ENCODE measurements at places on chromosomes 5 and 9. TPM values are rescaled to one million over a fixed set of nuclear protein-coding genes. Genes with fewer than 3 reads are reported as not detected.

GRCh38 chr9:133998915-133999595, 6.9 kb upstream of the VAV2 start:
- peaks cover 2% of the 10 kb centered on the region for H3K4me1 ChIP-seq
- no peak for DNase-seq
- no peaks in the 10 kb centered on the region for H3K27me3 ChIP-seq
- H3K36me3 ChIP-seq = no peaks in the 10 kb centered on the region

GRCh38 chr9:116870566-116870965, 183.5 kb downstream of the TRIM32 start:
- peaks cover 4% of the 10 kb centered on the region for H3K4me1 ChIP-seq
- no peaks in the 10 kb centered on the region for H3K27me3 ChIP-seq
- H3K4me3 ChIP-seq = no peak overlapping the region
- no peak overlapping the region for H3K27ac ChIP-seq
- no peaks in the 10 kb centered on the region for H3K36me3 ChIP-seq
- DNase-seq = peak; percentile 43

GRCh38 chr9:70510157-70510770, 95.8 kb upstream of the KLF9 start:
- no peaks in the 10 kb centered on the region for H3K36me3 ChIP-seq
- no peaks in the 10 kb centered on the region for H3K27me3 ChIP-seq
- no peak overlapping the region for H3K4me3 ChIP-seq
- H3K4me1 ChIP-seq = no peaks in the 10 kb centered on the region
- DNase-seq = peak; percentile 19

- H3K4me1 ChIP-seq = peaks cover 23% of the 10 kb centered on the region
- no peaks in the 10 kb centered on the region for H3K27me3 ChIP-seq
- no peak overlapping the region for H3K27ac ChIP-seq
- no peak overlapping the region for H3K4me3 ChIP-seq
Measured at GRCh38 chr5:150598821-150599273, 41.6 kb upstream of the SYNPO start.

- peaks cover 38% of the 10 kb centered on the region for H3K36me3 ChIP-seq
- no peak overlapping the region for H3K4me3 ChIP-seq
- no peak overlapping the region for H3K27ac ChIP-seq
- DNase-seq = no peak
Measured at GRCh38 chr5:10264604-10265003, 14.5 kb downstream of the CCT5 start.

- H3K4me1 ChIP-seq = no peaks in the 10 kb centered on the region
- no peak overlapping the region for H3K4me3 ChIP-seq
- no peak for DNase-seq
Measured at GRCh38 chr5:5085381-5085780, 54.7 kb upstream of the ADAMTS16 start.

GRCh38 chr5:126692971-126693370, 84.0 kb upstream of the LMNB1 start:
- DNase-seq = no peak
- H3K27me3 ChIP-seq = no peaks in the 10 kb centered on the region
- no peaks in the 10 kb centered on the region for H3K36me3 ChIP-seq
- H3K4me1 ChIP-seq = no peaks in the 10 kb centered on the region

- H3K4me1 ChIP-seq = no peaks in the 10 kb centered on the region
- no peak overlapping the region for H3K27ac ChIP-seq
- H3K36me3 ChIP-seq = no peaks in the 10 kb centered on the region
- H3K4me3 ChIP-seq = no peak overlapping the region
- no peaks in the 10 kb centered on the region for H3K27me3 ChIP-seq
- no peak for DNase-seq
Measured at GRCh38 chr5:35820735-35821134, 36.0 kb upstream of the IL7R start.

GRCh38 chr9:93166699-93167098, 17.2 kb upstream of the WNK2 start:
- no peaks in the 10 kb centered on the region for H3K4me1 ChIP-seq
- no peaks in the 10 kb centered on the region for H3K36me3 ChIP-seq
- no peak for DNase-seq
- no peak overlapping the region for H3K27ac ChIP-seq
- H3K4me3 ChIP-seq = no peak overlapping the region
- H3K27me3 ChIP-seq = no peaks in the 10 kb centered on the region

DNA sequence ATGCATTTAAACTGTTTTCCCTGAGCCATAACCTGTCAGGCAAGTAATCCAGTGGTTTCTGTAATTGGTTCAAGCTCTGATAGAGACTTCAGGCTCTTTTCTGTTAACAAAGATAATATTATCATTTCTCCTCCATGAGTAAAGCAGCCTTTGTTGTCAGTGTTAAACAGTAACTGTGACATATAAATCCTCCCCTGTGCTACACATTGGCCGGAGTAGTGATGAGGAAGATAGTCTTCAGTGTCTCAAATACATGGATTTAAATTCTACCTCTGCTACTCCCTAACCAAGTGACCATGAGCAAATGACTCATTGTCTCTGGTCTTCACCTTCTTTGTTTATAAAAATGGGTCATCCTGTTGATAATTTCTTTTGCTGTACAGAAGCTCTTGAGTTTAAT, 615.5 kb upstream of the CHD1 start:
- DNase-seq = no peak
- H3K27ac ChIP-seq = no peak overlapping the region
- H3K27me3 ChIP-seq = no peaks in the 10 kb centered on the region

- DNase-seq = no peak
- H3K36me3 ChIP-seq = no peaks in the 10 kb centered on the region
- H3K4me3 ChIP-seq = no peak overlapping the region
- no peaks in the 10 kb centered on the region for H3K4me1 ChIP-seq
Measured at GRCh38 chr5:42875211-42875610, 63.5 kb upstream of the SELENOP start.

GRCh38 chr5:6518298-6519057, 69.8 kb downstream of the UBE2QL1 start:
- no peak overlapping the region for H3K4me3 ChIP-seq
- no peaks in the 10 kb centered on the region for H3K4me1 ChIP-seq
- no peak overlapping the region for H3K27ac ChIP-seq
- H3K27me3 ChIP-seq = no peaks in the 10 kb centered on the region
- no peak for DNase-seq
- H3K36me3 ChIP-seq = no peaks in the 10 kb centered on the region

DNA sequence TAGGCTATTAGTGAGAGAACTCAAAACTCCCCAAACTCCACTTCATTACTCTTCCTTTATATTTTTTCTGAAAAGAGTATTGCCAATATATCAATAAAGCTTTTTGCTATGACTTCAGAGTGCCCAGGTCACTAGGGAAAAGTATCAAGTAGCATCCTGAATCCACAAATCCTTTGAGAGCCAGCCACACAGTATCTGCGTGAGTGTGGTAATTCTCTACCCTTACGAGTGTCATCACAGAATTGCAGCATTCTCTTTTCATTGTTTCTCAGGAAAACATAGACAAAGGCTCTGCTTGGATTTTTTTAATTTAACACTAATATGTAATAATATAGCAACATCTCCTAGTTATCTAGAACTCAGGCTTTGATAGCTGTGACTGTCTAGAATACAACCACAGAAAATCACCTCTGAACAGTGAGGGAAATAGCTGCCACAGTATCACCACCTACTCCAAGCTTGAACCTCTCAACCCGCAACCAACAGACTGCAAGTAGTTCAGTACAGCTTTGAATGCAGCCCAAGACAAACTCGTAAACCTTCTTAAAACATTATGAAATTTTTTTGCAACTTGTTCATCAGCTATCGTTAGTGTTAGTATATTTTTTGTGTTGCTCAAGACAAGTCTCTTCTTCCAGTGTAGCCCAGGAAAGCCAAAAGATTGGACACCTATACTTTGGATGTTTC, 79.3 kb upstream of the CCDC152 start:
- H3K4me3 ChIP-seq = no peak overlapping the region
- no peak for DNase-seq
- no peaks in the 10 kb centered on the region for H3K36me3 ChIP-seq
- H3K27me3 ChIP-seq = no peaks in the 10 kb centered on the region
- no peak overlapping the region for H3K27ac ChIP-seq

GRCh38 chr5:34547300-34548085, 108.6 kb upstream of the RAI14 start:
- no peak overlapping the region for H3K4me3 ChIP-seq
- no peak for DNase-seq
- H3K27me3 ChIP-seq = no peaks in the 10 kb centered on the region
- no peaks in the 10 kb centered on the region for H3K4me1 ChIP-seq

- DNase-seq = no peak
- H3K27me3 ChIP-seq = no peaks in the 10 kb centered on the region
- no peak overlapping the region for H3K4me3 ChIP-seq
- no peaks in the 10 kb centered on the region for H3K36me3 ChIP-seq
Measured at GRCh38 chr9:5947912-5948311, 57.2 kb downstream of the MLANA start.

DNA sequence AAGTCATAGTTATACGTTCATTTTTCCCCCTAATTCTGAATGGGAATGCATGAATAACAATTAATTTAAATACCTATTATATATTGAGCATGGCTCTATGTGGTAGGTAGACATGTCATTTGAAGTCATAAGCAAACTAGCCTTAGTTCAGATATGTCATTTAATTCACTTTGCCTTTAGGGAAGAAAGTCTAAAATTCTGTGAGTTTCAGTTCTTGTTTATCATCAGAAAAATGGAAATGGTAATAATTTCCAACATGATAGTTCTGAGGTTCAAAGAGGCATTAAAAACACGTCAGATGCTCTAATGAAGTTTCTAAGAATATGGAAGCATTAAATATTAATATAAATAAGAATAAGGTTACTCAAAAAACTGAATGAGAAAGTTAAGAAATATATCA, 13.1 kb upstream of the ANXA1 start:
- no peaks in the 10 kb centered on the region for H3K27me3 ChIP-seq
- H3K36me3 ChIP-seq = no peaks in the 10 kb centered on the region
- no peak overlapping the region for H3K27ac ChIP-seq
- H3K4me1 ChIP-seq = no peaks in the 10 kb centered on the region

- H3K36me3 ChIP-seq = no peaks in the 10 kb centered on the region
- no peaks in the 10 kb centered on the region for H3K27me3 ChIP-seq
- DNase-seq = no peak
- no peak overlapping the region for H3K4me3 ChIP-seq
- no peak overlapping the region for H3K27ac ChIP-seq
Measured at GRCh38 chr5:17037751-17038150, 101.7 kb upstream of the MYO10 start.

DNA sequence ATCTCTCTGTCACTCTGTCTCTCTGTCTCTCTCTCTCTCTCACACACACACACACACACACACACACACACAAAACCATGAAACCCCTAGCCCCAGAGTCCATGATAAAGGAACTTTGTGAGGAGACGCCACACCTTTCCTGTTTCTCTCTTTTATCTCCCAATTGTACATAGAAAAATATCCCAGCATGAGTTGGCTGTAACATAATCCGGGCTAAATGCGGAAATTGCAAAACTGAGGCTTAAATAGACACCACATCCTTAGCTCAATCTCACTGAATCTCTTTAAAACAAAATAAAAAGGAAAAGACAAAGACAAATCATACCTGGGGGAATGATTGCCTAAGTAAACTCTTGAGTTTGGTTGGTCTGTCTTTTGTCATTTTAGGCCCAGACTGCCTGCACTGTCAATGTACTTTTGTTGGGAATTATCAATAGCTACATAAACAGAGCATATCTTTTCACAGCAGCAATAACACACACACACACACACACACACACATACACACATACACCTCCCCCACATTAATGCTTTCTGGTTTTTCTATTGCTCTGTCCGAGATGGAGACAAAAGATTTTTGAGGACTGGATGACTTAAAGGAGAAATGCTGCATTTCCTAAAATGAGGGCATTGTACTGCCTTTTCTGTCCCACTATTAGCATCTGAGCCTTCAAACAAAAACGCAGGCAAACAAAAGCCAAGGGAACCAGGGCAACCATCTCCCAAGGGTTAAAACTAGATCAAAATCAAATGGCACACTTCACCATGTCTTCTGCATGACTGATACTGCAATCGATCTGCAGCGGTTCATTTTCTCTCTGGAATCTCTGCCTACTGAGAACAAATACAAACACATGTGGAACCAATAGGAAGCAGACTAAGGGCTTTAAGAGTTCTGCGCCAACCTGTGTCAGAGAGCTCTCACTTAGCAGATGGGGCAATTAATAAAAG, 321.5 kb downstream of the NFIB start:
- no peak for DNase-seq
- H3K36me3 ChIP-seq = no peaks in the 10 kb centered on the region
- H3K27me3 ChIP-seq = no peaks in the 10 kb centered on the region
- no peak overlapping the region for H3K4me3 ChIP-seq
- no peaks in the 10 kb centered on the region for H3K4me1 ChIP-seq

DNA sequence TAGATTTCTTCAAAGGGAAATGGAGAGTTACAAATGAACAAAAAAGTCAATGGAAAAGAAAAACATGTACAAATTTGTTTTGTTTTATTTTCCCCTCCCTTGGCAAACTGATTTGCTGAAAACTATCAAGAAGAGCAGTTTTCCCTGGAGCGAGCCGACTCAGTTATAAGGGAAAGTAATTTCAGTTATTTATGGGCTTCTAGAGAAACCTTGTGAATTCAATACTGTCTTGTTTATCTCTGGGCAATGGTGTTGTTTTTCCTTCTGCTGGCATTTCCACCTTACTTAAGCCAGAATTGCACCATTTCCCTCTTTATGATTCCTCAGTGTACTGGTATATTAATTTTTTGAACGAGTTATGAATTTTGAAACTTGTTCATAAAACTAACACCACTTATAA, 1163.6 kb downstream of the CDH12 start:
- H3K4me1 ChIP-seq = no peaks in the 10 kb centered on the region
- no peak overlapping the region for H3K27ac ChIP-seq
- no peak for DNase-seq
- no peak overlapping the region for H3K4me3 ChIP-seq
- H3K27me3 ChIP-seq = no peaks in the 10 kb centered on the region

GRCh38 chr9:10447036-10447435, 165.8 kb downstream of the PTPRD start:
- H3K27ac ChIP-seq = no peak overlapping the region
- no peak for DNase-seq
- no peak overlapping the region for H3K4me3 ChIP-seq
- H3K36me3 ChIP-seq = no peaks in the 10 kb centered on the region
- no peaks in the 10 kb centered on the region for H3K4me1 ChIP-seq

SPINK4 gene
- total RNA-seq = not detected

SWI5 gene
- total RNA-seq = 20.3 TPM

C9 gene
- 4.5 TPM for total RNA-seq

DRD1 gene
- total RNA-seq = 0.25 TPM

BTNL9 gene
- 11.9 TPM for total RNA-seq

IRGM gene
- 0.44 TPM for total RNA-seq

CDH9 gene
- 2.1 TPM for total RNA-seq

PCDHB5 gene
- 7.5 TPM for total RNA-seq

PPP2R2B gene
- 4.0 TPM for total RNA-seq

CD72 gene
- 7.1 TPM for total RNA-seq

IQGAP2 gene
- 23.2 TPM for total RNA-seq
